ENCODE measurements at places on chromosomes 1 and 21. TPM values are rescaled to one million over a fixed set of nuclear protein-coding genes. Genes with fewer than 3 reads are reported as not detected.

GJA9 gene
- total RNA-seq, result not detected

KTI12 gene
- 13.1 TPM for total RNA-seq

NGF gene
- total RNA-seq, result 12.5 TPM

S100A14 gene
- total RNA-seq, result not detected

C1orf115 gene
- total RNA-seq, result under 0.01 TPM

CATSPERE gene
- 0.18 TPM for total RNA-seq

EDN2 gene
- total RNA-seq, result not detected

CFAP74 gene
- total RNA-seq, result not detected

PITHD1 gene
- 23.8 TPM for total RNA-seq

SLAMF9 gene
- 0.28 TPM for total RNA-seq

EPHA10 gene
- total RNA-seq, result not detected

RAB7B gene
- total RNA-seq, result 9.1 TPM

Data from IMR-90 (cell line).